T1000 (cell line): ENCODE measurements at places on chromosomes 5 and 9.

GRCh38 chr5:138602371-138603000 lies 27.3 kb upstream of the HSPA9 start:
- no peak for DNase-seq

DNA sequence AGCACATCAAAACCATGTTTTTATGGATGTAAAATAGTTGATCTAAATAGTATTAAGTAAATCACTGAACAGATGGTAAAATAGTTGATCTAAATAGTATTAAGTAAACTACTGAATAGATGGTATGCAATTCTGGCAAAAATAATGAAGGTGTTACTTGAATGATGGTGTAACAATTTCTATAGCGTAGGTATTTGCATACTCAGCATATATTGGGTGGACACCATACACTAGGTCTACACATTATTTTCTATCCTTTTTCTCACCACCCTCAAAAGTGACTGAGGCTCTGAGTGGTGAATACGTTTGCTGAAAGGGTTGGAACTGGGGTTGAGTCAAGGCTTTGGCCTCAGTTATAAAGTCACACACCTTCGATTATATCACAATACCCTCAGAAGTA lies 81.3 kb downstream of the ATP10B start:
- DNase-seq, result no peak

DNA sequence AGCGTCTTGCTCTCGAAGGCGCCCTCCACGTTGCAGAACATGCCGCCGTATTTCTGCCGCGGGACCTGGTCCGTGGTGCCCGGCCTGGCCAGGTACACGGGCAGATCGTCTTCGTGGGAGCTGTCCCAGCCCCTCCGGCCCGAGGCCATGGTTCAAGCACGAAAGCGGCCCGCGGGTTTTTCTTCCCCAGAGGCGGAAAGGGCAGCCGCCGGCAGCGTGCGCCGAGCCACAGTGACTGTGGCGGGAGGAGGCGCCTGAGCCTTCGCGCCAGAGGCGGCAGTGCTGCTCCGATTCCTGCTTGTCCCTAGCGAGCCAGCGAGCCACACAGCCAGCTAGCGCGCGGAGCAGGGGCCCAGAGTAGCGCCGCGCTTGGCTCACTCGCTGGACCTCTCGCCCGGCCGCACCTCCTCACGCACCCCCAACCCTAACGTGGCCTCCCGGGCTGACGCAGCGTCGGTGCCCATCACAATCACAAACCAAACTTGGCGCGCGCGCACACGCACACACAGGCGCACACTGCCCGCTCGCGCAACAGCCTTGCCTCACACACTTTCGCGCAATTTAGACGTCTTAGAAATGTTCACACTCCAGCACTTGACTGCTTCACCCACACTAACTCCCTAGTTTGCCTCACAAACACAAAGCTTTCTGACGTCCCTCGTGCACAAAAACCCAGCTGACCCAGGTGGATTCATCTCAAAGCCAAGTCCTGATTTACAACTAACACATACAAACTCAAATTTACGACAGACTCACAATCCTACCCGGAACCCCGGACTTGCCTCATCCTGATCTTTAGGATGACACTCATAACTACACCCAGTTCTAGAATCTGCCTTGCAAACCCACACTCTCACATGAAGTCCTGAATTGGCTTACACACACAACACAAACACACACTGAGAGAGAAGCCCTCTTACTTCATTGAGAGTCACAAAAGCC lies at the start of gene DPYSL3:
TSS of gene DPYSL3 (minus strand) at position 359 of the 942 bp plus-strand sequence. CDS start at position 149, 210 bp downstream.
- DNase-seq, result peak; percentile 66

GRCh38 chr5:64592730-64593341 lies 87.0 kb downstream of the RGS7BP start:
- DNase-seq, result no peak

- no peak for DNase-seq
Measured at GRCh38 chr5:158979749-158980521, 119.8 kb downstream of the EBF1 start.

DNA sequence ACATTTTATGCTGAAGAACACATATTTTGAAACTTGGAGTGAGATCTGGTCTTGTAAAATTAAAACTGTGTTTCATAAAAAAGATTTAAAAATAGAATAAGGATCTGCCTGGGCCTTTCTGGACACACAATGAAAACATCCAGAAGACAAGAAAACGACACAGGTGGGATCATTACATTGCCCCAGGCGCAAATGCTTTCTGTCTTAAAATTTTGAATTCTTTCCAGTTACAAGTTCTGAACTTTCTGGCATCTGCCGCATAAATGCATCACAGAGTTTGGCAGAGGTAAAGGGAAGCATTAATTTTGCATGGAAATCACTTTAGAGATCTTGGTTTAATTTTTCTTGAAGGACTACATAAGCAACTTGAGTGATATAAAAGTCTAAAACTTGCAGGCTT lies 219.6 kb downstream of the WDR70 start:
- no peak for DNase-seq

- DNase-seq, result no peak
Measured at GRCh38 chr5:99058466-99058865, 129.7 kb upstream of the CHD1 start.

DNA sequence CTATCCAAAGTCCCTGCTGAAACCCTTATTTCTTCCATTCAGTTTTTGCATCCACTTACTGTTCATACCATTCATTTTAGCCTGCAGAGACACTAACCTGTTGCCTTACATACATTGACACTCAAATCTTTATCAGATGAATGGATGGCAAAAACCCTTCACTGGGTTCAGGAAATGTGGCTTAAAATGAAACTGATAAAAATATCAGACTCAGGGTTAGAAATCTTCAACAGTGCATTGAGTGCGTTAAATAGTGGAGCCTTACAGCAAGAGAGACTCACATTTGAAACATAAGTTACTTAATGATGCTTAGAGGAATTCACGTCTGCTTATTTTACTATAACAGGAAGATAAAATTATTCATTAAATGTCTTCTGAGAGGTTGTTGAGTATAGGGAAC lies 28.0 kb upstream of the BNC2 start:
- DNase-seq, result no peak

DNA sequence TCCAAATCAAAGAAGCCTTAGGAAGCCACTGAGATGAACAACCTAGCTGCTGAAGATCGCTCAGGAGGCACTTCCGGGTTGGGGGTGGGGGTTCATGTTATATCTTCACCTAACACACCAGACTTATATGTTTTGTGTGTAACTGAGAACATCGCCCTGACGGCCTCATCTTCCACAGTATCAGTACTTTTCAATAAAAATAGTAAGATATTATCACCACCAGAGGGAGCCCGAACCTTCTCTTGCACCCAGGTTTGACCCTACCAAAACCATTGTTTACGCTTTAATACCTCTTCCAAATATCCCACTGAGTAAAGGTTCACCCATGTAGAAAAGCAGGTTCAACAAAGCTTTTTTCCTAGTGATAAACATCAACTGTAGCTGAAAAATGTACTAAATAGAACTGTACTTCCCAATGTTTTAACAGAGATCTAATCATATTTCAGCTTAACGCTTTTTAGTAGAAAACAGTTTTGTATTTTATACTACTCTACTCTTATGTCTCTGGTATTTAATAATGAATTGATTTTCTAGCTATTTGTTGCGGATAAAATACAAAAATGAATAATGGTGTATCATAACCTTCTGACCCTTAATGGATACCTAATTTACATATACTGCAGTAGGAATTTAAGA lies 244.0 kb downstream of the EPB41L4A start:
- peak; percentile 4 for DNase-seq

GRCh38 chr5:173331287-173331686 lies 3.1 kb upstream of the STC2 start:
- DNase-seq, result no peak

GRCh38 chr9:135797507-135798262 lies 95.7 kb downstream of the KCNT1 start:
- no peak for DNase-seq

DNA sequence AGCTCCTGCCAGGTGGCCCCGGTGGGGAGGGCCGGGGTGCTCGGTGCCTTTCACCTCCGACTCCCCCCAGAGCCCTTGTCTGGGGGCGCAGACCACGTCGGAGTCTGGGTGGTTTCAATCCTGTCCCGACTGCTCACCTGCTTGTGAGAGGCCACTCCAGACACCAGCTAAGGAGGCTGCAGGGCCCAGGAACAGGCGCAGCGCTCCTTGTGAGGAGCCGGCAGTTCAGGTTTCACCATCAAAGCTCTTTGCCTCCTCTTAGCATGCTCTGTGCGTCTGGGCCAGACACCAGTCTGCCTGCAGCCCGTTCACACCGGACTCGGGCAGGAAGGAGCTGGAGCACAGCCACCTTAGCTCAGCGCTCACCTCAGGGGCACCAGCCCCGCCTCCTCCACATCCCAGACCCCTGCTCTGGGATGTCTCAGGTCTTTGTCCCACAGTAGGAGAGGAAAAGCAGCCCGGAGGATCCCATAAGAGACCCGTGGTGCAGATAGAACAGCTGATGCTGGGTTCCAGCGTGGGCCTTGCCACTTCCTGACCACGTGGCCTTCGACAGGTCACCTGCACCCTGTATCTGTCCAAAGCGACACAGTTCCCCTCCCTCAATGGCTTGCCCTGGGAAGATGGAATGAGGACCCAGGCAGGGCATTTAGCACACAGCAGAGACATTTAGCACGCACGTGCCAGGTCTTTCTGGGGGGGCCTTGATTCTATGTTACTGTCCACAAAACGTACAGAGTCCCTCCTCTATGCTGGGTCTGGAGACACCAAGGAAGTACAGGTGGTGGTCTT lies 106.2 kb upstream of the LMX1B start:
- DNase-seq, result no peak

DNA sequence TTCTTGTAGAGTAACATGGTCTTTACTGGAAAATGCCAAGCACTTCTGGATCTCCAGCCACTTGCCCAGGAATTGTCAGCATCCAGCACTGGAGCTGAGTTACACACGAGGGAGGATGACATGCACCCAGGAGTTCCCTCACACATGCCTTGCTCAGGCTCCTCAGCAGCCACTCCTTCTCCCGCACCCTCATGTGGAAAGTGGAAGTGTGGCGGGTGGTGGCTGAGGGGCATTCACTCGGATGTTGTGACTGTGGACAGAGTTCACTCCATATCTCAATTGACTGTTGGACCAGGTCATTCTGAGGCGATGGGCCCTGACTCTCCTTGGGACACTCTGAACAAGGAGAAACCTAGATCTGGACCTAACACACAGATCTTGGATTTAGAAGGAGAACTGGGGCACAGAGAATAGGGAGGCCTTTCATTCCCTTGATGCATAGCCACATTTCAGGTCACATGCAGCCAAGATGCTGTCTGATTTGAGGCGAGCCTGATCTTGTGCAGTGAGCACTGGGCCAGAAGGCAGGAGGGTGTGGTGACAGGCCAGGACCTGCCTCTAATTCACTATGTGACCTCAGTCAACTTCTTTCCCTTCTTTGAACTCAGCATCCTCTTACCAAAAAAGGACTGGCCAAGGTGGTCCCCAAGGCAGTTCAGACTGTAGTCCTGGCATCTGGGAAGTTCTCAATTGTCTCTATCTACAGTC lies 62.1 kb downstream of the CYSTM1 start:
- no peak for DNase-seq

- no peak for DNase-seq
Measured at GRCh38 chr5:145544401-145544800, 290.7 kb downstream of the PRELID2 start.

- no peak for DNase-seq
Measured at GRCh38 chr9:27108981-27109541, at the start of gene TEK. TEK (plus strand) TSS chr9:27109225; CDS start chr9:27109591, 366 bp downstream.

GRCh38 chr5:158245513-158245912 lies 386.6 kb upstream of the CLINT1 start:
- no peak for DNase-seq

DNA sequence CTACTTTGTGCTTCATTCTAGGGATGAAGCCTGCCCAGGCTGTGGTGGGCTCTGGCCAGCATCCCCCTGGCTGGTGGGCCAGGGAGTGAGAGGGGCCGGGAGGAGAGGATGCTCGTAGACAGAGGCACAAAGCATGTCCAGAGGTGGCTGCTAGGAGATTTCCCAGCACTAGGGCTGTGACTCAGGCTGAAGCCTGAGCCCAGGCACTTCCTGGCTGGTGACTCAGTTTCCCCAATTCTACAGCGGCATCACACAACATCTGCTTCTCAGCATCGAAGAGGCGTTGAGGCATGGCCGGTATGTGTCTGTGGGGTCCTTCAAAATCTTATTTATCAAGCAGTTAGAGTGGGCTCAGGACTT lies 55.6 kb downstream of the DUSP1 start:
- no peak for DNase-seq

GRCh38 chr9:19498015-19498414 lies 89.2 kb downstream of the ACER2 start:
- no peak for DNase-seq

- peak; percentile 50 for DNase-seq
Measured at GRCh38 chr5:76805821-76806505, 12.9 kb upstream of the F2RL1 start.

DNA sequence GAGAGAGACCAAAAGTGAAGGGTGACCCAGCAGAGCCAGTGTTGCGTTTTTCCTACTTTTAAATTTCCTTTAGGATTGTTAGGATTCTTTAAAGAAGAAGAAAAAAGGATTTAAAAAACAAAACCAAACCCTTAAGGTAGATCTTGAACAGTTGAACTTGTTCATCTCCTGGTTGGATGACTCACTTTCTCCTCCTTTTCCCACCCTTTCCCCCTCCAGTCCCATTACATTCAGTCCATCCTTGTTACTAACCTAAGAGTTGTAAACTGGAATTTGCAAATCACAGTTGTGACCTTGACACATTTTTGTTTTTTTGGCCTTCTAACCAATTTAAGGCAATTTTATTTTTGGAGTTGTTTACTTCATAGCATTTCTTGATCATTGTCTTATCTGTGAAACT lies 289.2 kb downstream of the ARHGAP26 start:
- no peak for DNase-seq

- no peak for DNase-seq
Measured at GRCh38 chr5:9034649-9035048, 511.2 kb downstream of the SEMA5A start.

DNA sequence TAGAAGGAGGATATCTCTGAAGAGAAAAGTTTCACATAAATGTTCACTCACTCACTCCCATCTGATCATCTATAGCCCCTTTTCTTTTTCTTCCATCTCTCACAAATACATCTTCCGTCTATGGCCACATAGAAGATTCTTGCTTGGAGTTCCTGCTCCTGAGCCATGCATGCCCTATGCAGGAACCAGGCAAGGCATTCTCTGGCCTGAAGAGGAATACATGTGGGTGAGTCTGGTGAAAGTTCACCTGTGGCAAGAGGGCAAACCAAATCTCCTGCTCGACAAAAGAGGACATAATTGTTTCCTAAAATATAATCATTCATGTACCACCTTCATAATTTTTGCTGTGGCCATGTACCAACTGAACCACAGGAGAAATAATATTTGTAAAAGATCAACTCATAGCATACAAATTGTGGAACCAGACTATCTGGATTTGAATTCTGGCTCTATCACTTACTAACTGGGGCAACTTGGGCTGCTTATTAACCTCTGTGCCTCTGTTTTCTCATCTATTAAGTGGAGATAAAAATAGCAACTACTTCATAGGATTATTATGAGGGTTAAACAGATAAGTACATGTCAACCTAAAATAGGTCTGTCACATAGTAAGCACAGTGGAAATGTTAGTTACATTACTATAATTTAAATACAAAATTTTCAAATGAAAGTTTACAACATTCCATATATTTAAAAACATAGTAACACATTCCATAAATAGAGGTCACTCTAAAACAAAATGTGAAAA lies 121.2 kb upstream of the NFIB start:
- no peak for DNase-seq
